Stimulated activated CD4-positive, alpha-beta T cell treated with anti-CD3 and anti-CD28 coated beads, Interleukin-1b, Interleukin-23, amount 100 ng/mL, for 48 hours (primary cell): ENCODE measurements at places on chromosomes 12 and 14.

GRCh38 chr14:105533391-105533790 is 7.0 kb downstream of the TMEM121 start:
- no peak for DNase-seq

GRCh38 chr12:123391546-123392343 is 7.8 kb downstream of the KMT5A start:
- DNase-seq = no peak

DNA sequence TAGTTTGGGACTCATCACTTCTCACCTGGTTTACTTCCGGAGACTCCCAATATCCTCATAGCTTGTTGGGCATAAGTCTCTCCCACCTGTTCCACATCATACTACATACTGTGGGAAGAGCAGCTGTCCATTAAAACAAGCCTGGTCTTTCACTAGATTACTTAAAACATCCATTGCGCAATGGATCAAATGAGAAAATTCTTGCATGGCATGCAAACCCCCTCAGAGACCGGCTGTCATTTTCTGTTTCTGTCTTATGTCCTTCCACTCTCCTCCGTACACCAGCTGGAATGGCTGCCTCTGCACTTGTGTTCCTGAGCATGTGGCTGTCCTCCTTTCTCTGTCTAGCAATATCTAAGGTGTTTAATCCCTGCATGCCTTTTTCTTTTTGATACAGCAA is 265.6 kb downstream of the TMEM117 start:
- no peak for DNase-seq

GRCh38 chr14:93788543-93789227 is 400 bp upstream of the PRIMA1 start:
- DNase-seq = no peak

DNA sequence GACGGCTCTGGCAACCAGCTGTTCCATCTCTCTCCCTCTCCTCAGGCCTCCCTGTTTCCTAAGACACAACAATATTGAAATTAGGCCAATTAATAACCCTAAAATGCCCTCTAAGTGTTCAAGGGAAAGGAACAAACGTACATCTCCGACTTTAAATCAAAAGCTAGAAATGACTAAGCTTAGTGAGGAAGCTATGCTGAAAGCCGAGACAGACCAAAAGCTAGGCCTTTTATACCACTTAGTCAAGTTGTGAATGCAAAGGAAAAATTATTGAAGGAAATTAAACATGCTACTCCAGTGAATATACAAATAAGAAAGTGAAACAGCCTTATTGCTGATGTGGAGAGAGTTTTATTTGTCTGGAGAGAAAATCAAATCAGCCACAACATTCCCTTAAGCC is 61.8 kb upstream of the CATSPERB start:
- no peak for DNase-seq

DNA sequence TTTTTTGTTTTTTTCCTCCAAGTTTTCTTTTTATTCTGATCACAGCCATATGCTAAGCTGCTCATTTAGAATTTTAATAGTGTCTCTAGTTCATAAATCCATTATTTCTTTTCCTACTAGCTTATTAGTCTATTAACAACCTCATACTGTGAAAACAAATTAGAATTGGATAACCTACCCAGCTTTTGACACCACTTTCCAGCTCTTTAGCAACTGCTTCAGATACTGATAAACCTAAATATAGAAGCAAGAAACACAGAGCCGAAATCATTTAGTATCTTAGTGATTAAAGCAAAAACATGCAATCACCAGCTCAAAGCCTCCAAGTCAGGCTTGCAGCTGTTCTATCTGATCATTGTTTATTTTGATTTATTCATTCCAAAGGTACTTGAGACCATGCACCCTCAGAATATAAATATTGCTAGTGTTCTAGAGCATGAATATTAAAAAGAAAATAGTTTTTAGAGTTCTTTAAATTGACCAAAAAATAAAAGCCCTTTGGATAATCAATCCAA is 121.5 kb downstream of the STXBP6 start:
- DNase-seq = no peak

GRCh38 chr14:103890821-103891666 is 37.2 kb upstream of the TDRD9 start:
- no peak for DNase-seq

DNA sequence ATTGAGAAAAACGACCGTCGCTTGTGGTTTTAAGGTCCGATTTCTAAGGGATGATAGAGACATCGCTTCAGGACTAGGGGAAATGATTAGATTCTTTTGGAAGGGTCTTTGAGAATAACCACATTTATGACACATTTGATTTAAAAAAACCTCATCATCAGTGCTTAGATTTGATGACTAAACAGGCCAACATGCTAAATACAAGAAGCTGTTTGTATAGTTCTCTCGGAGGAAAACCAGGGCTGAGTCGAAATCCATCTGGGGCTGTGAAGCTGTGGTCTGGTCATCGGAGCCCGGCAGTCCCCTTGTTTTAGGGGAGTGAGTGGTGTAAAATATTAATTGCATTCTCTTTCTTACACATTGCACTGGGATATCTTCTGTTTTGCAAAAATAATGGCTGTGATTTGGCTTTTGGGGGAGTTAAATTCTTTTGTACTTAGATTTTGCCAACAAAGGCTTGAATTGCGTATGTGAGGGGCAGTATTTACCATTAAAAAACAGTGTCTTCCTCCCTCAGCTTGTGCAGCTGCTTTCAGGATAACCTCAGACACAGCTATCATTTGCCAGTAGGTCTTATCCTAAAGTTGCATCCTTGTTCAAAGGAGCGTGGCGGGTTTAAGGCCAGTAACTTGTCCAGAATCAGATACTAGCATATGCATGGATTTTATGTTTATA is 550 bp downstream of the GNG2 start:
- DNase-seq = no peak

- DNase-seq = no peak
Measured at GRCh38 chr12:112115259-112116045, 6.9 kb upstream of the NAA25 start.

GRCh38 chr14:92973798-92974372 is 50.9 kb downstream of the CHGA start:
- no peak for DNase-seq

DNA sequence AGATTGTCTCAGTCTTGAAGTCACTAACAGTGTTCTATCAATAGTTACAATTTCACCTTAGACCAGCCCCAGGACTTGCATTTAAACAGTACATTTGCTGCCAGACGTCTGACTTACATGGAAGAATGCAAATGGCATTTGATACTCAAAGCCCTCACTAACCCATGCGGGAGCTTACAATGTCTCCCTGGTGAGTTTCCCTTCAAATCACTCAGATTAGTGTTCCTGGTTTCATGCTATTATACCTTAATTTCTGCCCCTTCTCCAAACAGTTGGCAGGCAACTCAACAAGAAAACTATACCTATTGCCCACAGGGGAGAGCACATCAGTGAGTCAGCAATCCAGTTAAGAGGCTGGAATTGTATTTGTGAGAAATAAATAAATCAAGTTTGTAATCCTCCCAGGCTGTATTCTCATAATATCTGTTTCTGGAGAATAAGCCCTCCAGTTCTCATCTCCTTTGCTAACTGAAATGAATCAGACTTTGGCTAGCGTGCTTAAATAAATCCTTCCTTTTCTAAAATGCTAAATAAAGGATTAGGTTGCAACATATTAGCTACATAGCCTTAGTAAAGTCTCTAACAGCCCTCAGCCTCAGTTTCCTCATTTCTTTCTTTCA is 23.7 kb downstream of the GSTZ1 start:
- DNase-seq = no peak

GRCh38 chr14:89767131-89767530 is 187.4 kb downstream of the EFCAB11 start:
- DNase-seq = no peak

DNA sequence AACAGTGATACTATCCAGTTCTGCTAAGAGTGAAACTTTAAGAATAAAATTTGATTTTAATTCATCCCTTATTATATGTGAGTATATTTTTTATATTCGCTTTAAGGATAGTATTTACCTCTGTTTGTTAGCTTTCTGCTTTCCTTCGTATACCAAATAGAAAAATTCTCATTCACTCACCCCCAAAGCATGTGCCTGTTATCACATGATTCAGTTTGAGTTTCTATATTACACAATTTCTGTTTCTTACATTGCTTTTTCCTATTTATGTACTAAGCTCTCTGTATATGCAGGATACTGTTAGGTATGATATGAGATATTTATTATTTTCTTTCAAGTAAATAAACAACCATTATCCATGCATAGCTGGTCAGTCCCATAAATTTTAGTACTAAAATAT is 275.2 kb downstream of the FBXL14 start:
- DNase-seq = no peak

DNA sequence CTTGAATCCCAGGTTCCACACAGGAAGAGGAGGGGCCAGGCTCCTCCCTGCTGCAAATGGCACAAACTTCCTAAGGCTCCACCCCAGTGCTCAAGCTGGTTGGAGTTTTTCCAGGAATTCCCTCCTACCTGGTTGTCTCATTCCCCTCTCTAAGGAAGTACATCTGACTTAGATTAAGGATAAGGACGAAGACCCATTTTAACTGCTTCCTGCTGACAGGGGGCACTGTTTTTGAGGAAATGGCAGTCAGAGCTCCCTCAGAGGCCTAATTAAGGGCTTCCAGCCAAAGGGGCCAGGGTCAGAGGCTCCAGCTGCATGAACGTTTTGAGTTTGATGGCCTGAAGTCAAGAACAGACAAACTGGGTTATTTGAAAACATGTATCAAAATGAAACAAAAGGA is 1084.7 kb downstream of the SLC6A15 start:
- no peak for DNase-seq

- peak; percentile 41 for DNase-seq
Measured at GRCh38 chr14:77040741-77041653, 12.5 kb upstream of the IRF2BPL start.

- DNase-seq = peak; percentile 48
Measured at GRCh38 chr12:25377469-25378177, 126.9 kb upstream of the KRAS start.

GRCh38 chr12:38771871-38772270 is 133.5 kb downstream of the CPNE8 start:
- peak; percentile 30 for DNase-seq

- DNase-seq = no peak
Measured at GRCh38 chr14:61582815-61583214, 112.5 kb upstream of the HIF1A start.

DNA sequence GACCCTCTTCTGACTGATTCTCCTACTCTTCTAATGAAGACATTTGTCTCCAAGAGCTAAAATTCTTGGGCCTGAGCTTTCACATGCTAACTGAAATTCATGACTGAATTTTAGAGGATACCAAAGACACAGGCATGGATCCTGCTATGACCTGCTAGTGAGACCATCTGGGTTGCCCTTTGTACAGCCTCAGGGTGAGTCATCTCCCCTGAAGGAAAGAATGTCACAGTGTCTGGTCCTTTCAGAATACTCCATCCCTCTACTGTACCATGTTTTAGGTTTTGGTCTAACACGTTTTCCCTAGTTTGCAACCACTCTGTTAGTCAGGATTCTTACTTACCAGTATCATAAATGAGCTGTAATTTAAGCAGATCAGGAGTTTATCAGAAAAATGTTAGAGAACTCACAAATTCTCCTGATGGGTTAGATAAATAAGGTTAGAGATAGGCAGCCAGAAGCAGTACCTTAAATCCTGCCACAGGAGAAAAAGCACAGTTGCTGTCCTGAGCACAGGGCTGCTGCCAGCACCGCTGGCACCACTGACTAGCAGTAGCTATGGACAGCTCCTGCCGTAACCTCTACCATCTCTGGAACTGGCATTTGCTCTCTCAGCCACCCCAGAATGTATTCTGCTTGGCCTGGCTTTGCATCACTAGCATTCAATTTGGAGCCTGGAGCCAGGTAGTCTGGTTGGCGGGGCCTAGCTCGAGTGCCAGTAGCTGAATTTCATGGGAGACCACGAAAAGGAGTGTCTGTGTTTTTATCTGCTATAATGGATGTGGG is 127.6 kb downstream of the ANO6 start:
- no peak for DNase-seq

DNA sequence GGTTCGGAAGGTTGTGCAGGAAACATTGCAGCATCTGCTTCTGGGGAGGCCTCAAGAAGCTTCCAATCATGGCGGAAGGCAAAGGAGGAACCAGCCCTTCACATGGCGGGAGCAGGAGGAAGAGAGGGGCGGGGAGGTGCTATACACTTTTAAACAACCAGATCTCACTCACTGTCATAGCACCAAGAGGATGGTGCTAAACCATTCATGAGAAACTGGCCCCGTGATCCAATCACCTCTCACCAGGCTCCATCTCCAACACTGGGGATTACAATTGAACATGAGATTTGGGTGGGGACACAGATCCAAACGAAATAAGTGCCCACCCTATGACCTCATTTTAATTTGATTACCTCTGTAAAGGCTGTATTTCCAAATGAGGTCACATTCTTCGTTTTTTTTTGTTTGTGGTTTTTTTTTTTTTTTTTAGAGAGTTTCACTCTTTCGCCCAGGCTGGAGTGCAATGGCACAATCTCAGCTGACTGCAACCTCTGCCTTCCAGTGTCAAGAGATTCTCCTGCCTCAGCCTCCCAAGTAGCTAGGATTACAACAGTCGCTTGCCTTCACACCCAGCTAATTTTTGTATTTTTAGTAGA is 11.4 kb upstream of the ORAI1 start:
- DNase-seq = no peak

- no peak for DNase-seq
Measured at GRCh38 chr14:103730490-103731035, 15.0 kb downstream of the ZFYVE21 start.

DNA sequence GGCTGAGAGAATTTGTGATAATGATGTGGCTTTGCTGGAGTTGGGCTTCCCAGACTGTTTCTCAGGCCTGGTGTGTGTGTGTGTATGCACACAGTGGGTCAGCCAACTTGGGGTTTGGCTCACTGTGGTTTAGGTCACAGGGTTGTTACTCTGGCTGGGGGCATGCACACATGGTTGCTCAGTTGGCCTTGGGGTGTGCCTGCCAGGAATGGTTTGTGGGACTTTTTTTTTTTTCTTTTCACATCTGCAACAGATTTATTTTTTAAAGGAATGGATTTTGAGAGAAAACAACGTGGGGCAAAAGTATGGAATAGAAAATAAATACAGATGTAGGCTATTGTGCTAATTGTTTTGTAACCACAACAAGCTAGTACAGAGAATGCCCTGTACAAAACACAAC is 25.0 kb upstream of the GTF2A1 start:
- DNase-seq = no peak

DNA sequence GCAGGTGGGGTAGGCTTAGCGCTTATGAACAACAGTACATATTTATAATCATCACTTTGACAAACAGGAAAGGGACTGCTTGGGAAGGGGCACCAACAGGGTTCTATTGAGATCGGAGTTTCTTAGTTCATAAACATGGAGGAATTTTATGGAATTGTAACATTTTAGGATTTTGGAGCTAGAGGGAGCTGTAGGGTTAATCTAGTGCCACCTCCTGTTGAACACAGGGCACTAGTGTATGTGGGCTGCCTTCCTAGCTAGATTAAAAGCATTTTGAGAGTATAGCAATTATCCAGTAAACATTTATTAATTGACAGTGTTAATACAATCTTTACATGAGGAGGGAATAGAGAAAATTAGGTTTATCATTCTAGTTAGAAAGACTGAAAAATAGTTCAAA is 23.1 kb upstream of the TBC1D30 start:
- DNase-seq = no peak

- peak; percentile 48 for DNase-seq
Measured at GRCh38 chr14:53109105-53110041, 43.8 kb downstream of the DDHD1 start.

GRCh38 chr12:52418576-52419110 is 12.5 kb upstream of the KRT82 start:
- no peak for DNase-seq
